Left colon (tissue), 2 donors: ENCODE measurements at places on chromosomes 11 and 22. TPM values are rescaled to one million over a fixed set of nuclear protein-coding genes. Genes with fewer than 3 reads are reported as not detected.

Gene SYT8
- 4.6 TPM for total RNA-seq

- no peak for DNase-seq
Measured at GRCh38 chr11:1782031-1782590, 18.4 kb upstream of the CTSD start.

GRCh38 chr22:30247561-30247960 is 1.0 kb upstream of the LIF start:
- no peak for DNase-seq

- DNase-seq = no peak
Measured at GRCh38 chr22:33569559-33569958, 350.7 kb downstream of the LARGE1 start.

- DNase-seq = no peak
Measured at GRCh38 chr22:44616882-44617655, 84.9 kb upstream of the PRR5 start.

DNA sequence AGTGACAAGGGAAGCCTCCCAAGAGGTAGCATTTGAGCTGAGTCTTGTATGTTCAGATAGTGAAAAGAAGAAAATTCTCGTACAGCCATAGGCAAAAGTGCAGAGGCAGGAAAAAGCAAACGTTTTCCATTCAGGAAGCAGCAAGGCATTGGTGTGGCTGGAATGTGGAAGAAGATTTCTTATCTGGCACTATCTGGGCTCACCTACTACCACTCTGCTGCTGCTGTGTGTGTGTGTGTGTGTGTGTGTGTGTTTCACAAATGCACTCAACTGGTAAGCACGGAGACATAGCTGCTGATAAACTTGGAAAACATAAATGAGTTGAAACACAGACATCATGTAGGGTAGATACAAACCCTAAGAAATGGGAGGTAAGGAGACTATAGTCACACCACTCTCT is 92.8 kb upstream of the ARHGAP42 start:
- DNase-seq = no peak

Gene OR52I1
- not detected for total RNA-seq
